T follicular helper cell (primary cell): ENCODE measurements at places on chromosomes 7 and 10.

GRCh38 chr7:6273380-6273837, 985 bp upstream of the CYTH3 start:
- no peak for DNase-seq

GRCh38 chr7:151245360-151246101, 3.0 kb downstream of the SMARCD3 start:
- DNase-seq = peak; percentile 53

DNA sequence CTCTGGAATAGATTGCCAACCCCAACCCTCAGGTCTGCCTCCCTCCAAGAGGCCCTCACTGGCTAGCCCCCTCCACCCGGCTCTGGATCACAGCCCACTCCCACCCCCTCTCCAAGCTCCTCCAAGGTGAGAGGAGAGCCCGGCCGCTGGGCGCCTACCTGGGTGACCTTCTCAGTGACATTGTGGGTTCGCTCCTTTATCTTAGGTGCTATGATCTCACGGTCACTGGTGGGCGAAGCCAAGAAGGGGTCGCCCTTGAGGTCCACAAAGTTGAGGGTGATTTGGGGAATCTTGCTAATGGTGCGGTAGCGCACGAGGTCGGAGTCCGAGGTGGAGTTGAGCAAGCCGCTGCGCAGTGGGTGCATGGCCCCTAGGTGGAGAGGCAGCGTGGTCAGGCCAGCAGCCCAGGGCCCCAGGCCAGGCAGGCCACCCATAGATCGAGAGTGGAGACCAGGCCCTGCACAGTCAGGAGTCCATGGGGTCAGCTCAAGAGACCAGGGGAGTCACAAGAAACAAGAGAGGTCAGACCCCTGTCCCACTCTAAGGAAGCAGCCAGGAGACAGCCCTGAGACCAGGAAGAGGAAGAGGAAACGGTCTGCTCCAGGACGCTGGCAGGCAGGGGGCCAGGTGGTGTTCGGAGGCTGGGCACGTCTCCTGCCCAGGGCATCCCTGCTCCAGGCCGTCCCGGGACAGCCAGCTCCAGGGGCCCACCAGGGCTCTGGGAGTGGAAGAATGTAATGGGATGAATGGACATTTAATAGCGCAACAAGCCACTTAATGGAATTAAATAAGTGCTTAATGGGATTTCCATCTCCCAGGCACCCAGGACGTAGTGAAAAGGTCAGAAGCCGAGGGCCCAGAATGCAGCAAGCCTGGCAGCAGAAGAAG, 20.7 kb downstream of the KCNH2 start:
- DNase-seq = no peak

GRCh38 chr10:14742815-14743214, 31.9 kb downstream of the FAM107B start:
- DNase-seq = no peak

GRCh38 chr7:102425639-102426267, 7.6 kb upstream of the ORAI2 start:
- peak; percentile 77 for DNase-seq

DNA sequence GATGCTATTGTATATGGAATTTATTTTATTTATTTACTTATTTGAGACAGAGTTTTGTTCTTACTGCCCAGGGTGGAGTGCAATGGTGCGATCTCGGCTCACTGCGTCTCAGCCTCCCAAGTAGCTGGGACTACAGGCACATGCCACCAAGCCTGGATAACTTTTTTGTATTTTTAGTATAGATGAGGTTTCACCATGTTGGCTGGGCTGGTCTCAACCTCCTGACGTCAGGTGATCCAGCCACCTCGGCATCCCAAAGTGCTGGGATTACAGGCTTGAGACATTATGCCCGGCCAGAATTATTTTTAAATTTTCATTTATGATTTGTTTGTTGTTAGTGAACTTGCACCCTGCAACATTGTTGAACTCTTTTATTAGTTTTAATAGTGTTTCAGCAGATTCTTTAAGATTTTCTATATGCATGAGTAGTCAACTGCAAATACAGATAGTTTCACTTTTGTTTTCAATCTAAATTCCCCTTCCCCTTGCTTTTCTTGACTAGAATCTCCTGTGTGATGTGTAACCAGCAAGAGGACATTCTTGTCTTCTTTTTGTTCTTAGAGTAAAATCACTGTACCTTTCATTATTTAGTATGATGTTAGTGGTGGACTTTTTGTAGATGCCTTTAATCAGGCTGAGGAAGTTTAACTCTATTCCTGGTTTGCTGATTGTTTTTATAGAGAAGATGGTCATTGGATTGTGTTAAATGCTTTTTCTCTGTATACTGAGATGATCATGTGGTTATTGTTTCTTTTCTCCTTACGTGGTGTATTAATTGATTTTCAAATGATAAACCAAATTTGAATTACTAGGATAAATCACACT, 27.8 kb downstream of the ZNF33A start:
- no peak for DNase-seq

DNA sequence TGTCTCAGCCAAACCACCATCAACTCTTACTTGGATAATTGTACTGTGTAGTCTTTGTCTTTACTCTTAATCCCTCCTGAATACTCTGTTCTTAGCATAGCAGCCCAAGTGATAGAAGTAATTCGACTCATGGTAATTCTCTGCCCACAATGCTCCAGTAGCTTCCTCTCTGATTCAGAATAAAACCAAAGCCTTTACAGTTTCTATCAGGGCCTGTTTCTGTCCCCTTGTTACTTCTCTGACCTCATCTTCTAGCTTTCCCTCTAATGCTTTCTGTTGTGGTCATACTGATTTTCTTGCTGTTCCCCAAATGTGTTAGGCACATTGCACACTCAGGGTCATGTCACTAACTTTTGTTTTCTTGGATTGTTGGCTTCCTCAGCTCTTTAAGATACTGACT, 8.0 kb downstream of the ZNF518A start:
- DNase-seq = no peak

DNA sequence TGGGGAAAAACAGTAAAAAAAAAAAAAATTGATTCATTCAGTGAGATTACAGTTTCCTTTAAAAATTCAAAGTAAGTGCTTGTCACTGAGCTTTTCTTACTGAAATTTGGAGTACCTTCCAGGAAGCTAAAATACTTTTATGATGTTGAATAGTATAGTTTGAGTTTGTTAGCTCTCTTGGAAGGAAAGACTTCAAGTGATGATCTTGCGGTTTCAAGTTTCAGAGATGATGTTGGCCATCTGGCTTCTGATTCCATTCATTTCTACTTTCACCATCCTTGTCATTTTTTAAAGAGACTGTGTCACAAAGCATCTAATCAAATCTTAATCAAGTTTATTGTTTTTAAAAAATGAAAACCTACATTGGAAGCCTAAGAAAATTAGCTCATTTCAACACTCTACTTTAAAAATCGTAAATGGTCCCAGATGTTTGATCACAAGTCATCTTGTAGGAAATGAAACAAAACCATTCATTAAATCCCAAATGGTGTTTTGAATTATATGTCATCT, 4.9 kb upstream of the HERPUD2 start:
- DNase-seq = no peak

DNA sequence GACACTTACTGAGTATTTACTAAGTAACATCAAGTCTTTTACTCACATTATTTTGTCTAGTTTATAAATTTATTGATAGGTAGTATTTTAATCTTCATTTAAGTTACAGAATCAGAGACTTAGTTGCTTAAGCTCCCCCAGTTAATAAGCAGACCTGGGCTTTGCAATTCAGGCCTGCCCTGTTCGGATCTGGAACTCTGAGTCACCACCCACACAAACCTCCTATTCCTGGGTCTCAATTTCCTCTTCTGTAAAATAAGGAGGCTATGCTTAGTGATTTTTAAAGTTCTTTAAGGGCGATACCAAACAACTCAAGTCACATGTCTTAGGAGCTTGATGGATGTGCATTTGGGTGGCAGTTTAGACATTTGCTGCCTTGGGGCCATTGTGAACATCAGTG, 3.5 kb upstream of the MGAM start:
- no peak for DNase-seq

DNA sequence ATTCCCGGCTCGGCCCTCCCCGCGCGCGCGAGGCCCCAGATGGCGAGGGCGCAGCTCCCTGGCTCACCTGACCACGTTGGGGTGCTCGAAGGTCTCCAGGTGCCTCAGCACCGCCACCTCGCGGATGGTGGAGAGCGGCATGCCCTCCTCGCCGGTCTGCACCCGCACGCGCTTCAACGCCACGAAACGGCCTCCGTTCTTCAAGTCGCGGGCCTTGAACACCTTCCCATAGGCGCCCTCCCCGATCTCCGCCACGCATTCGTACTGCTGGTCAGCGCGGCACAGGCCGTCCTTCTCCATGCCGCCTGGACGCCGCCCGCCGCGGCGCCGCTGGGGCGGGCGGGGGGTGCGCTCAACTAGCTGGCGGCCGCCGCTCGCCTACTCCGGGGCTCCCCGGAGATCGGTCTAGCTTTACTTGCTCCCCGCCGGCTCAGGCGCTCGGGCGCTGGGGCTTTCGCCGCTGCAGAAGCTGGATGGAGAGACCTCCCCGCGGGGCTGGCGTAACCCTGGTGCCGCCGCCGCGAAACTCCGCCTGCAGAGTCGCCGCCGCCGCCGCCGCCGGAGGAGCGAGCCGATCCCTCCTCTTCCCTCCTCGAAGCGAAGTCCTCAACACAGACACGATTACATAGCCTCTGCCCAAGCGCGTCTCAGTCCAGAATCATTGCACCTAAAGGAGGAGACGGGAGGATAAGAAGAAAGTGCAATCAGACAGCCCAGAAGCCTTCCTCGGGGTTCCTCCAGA, 3.2 kb downstream of the CDK6 start:
- peak; percentile 80 for DNase-seq

DNA sequence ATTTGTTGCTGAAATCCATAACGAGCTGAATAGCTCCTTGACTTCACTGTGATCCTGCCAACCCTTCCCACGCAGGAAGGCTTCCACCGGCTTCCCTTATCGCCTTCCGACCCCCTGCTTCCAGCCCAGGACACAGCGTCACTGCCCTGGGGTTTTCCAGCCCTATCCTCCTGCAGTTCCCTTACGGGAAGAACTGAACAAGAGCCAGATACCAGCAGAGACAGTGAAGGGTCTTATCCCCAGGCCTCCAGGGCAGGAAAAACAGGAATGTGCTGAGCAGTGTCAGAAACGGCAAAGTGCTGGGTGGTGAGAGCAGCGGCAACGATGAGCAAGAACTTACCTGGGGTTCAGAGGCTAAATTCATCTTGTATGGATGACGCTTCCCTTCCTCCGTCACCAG, 22.4 kb downstream of the PDLIM1 start:
- DNase-seq = no peak

DNA sequence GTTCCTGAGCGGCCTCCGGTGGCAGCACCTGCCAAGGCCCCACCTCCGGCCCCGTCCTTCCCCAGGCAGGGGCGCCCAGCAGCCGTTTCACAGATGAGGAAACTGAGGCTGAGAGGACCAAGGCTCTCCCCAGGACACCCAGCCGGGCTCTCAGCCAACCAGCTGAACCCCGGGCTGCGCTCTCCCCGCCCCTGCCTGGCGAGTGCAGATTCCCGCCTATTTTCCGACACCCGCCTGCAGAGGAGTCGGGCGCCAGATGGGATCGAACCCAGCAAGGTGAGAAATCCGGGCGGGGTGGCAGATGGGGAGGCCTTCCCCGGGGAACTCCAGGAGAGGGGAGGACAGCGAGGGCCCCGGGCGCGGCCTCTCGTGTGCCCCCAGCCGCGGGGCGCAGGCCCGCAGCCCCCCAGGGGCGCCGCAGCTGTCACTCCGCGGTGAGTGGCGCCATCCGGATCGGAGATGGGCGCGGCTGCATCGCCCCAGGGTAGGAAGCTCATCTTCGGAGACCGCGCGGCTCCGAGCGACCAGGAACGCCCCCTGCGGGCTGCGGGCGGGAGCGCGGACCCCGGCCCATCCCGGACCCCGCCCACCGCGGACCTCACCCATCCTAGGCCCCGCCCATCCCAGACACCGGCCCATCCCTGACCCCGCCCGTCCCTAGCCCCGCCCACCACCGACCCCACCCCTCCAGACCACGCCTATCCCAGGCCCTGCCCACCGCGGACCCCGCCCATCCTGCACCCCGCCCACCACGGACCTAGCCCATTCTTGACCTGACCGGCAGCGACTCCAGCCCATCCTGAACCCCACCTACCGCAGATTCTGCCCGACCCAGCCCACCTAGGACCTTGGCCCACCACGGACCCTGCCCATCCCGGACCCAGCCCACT, 90.3 kb downstream of the MICALL2 start:
- peak; percentile 2 for DNase-seq

GRCh38 chr7:102415685-102416225, 17.6 kb upstream of the ORAI2 start:
- DNase-seq = no peak

DNA sequence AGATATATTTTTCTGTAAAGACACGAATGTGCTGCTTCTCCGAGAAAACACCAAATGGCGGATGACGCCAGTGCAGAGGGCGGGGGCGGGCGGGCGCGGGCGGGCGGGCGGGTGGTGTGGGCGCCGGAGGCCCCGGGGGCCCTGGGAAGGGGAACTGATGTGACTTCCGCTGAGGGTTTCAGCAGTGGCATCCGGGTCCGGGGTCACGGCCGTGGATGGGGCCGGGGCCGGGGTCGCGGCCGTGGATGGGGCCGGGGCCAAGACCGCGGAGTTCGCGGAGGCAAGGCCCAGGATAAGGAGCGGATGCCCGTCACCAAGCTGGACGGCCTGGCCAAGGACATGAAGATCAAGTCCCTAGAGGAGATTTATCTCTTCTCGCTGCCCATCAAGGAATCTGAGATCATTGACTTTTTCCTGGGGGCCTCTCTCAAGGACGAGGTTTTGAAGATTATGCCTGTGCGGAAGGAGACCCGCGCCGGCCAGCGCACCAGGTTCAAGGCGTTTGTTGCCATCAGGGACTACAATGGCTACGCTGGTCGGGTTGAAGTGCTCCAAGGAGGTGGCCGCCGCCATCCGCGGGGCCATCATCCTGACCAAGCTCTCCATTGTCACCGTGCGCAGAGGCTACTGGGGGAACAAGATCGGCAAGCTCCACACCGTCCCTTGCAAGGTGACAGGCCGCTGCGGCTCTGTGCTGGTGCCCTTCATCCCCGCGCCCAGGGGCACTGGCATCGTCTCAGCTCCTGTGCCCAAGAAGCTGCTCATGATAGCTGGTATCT, 20.3 kb upstream of the IGF2BP3 start:
- DNase-seq = peak; percentile 37

- no peak for DNase-seq
Observed at GRCh38 chr7:151711906-151712809, 164.8 kb downstream of the PRKAG2 start.

DNA sequence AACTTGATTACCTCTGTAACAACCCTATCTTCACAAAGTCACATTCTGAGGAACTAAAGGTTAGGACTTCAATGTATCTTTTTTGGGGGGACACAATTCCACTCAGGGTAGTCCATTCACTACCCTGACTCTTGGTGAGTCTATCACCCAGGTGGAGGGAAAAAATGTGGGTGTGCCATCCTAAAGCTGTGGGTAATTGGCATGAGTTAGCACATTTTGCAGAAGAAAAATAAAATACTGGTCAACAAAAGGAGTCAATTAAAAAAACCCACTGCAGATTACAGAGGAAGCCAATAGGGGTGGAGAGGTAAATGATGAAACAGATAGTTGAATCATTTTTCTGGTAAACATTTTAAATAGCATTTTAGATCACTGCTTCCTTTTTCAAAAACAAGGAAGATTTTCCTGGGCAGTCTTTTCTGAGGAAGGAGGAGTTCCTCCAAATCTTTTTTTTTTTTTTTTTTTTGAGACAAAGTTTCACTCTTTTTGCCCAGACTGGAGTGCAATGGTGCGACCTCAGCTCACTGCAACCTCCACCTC, 5.1 kb upstream of the BLVRA start:
- DNase-seq = no peak
